ENCODE measurements at places on chromosomes 4 and X. TPM values are rescaled to one million over a fixed set of nuclear protein-coding genes. Genes with fewer than 3 reads are reported as not detected.

Gene UGT2A1
- not detected for total RNA-seq

Gene ETDA
- total RNA-seq, result not detected

Gene ENPEP
- 0.30 TPM for total RNA-seq

Gene JAKMIP1
- not detected for total RNA-seq

Gene SMIM20
- total RNA-seq, result 18.8 TPM

Gene TMSB15B
- 4.8 TPM for total RNA-seq

Gene TMPRSS11D
- not detected for total RNA-seq

Gene REST
- 34.1 TPM for total RNA-seq

Gene STK32B
- total RNA-seq, result 1.6 TPM

Measured in smooth muscle cell of the umbilical artery (primary cell).